ENCODE measurements at places on chromosomes 4 and X.

DNA sequence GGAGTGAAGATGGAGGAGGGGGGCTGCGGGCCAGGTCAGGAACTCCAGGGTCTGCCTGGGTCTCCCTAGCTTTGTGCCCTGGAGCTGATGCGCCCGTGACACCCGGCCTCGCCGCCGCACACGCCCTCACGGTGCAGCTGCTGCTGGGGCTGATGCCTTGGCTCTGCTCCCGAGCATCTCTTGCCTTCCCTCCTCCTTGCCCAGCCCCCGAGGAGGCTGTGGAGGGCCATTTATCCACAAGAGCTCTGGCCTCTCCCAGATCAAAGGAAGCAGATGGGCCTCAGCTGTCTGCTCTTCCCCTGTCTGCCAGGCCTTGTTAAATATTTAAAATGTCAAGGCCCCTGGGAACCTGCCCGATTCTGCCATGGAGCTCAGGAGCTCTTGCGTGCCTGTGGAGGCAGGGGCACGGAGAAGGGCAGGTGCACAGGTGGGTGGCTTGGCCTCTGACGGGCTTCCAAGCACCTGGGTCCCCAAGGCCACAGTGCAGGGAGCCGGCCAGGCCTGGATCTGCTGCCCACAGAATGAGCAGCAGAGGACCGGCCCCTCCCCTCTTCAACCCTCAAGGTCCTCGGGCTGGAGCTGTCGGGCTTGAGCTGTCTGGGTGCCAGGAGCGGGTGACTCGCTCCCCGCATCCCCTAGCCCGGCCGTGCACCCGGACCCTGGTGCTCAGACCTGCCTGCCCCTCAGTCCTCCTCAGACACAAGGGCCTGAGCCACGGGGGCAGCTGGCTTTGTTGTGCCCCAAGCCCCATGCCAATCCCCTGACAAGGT is 20.3 kb downstream of the ATP2B3 start:
- no peak for DNase-seq

- no peak for DNase-seq
These were observed 36.3 kb downstream of the SH3BGRL start for GRCh38 chrX:81238166-81238565.

DNA sequence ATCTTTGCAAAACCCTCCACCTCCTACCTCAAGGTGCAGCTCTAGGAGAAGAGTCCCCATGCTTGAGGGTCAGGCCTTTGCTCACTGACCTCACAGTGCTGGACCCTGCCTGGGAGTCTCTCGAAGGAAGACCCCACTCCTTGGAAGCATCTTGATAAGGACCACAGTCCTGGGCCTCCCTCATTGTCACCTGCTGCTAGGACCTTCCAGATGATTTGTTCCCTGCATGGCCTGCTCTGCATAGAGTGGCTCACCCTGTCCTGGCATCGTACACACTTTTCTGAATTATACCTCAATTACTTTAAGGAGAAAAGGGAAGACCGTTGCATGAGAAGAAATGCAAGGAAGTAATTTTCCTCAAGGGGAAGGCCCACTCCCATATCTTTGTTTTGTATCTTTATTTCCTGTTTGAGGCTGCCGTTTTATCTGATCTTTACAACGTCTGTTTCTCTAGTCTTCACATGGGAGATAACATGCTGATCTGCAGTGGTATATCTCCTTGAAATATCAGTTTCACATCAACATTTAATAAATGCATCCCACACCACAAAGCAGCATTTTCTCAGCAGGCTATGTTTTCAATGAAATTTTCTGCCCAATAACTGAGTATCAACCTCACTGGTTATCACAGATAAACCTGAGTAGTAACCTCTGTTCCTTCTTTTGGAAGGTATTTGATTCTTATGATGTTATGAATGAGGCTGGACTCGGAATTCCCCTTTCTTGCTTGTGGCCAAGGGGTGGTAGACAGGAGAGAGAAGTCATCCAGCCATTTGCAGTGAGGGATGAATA is 15.0 kb upstream of the AKAP17A start:
- DNase-seq: no peak

DNA sequence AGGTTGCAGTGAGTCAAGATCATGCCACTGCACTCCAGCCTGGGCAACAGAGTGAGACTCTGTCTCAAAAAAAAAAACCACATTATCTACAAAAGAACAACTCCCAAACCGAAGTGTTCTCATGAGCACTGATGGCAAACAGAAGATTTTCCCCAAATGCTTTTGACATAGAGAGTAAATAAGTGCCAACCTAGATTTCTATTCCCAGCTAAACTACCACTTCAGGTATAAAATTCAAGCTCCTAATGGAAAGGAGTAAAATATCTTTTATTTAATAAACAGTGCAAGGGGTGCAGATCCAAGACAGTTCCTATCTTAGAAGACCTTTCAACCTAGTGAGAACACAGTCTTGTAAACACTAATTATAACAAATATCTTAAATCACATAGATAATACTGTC is 170.3 kb downstream of the TENM3 start:
- DNase-seq: no peak

- peak; percentile 17 for DNase-seq
These were observed 49.0 kb downstream of the SYTL5 start for GRCh38 chrX:38055170-38055847.

DNA sequence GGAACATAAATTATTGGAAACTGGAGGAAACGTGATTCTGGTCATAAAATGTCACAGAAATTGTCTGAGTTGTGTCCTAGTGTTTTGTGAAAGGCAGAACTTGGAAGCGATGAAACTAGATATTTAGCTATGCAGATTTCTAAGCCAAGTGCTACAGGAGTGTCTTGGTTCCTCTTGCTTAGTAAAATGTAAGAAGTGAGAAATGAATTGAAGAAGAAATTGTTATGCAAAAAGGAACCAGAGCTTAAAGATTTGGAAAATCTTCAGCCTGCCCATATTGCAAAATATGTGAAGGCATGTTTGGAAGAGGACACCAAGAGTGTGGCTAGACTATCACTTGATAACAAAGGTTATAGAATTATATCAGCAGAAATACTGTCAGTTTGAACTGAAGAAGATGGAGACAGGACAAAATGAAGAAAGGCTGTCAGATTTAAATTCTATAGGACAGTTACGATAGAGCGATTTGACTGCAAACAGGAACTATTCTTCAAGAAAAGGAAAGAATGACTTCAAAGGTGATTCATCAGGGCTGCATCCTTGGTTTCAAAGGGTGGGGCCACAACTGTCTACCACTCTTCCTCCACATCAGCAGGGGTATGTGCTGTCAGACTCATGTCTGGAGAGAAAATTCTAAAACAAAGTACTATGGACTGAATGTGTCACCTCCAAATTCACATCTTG is 9.4 kb upstream of the CDS1 start:
- DNase-seq: no peak

DNA sequence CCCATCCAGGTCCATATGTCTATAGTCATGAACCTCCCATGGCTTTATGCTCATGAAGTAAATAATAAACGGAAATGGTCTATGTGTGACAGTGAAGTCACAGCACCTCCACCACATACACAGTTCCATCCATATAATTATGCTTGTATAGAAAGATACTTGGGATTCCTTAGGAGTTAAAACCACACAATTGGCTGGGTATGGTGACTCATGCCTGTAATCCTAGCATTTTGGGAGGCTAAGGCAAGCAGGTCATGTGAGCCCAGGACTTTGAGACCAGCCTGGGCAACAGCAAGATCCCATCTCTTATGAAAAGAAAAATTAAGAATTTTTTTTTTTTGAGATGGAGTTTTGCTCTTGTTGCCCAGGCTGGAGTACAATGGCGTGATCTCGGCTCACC is 55.6 kb upstream of the RBM47 start:
- no peak for DNase-seq

DNA sequence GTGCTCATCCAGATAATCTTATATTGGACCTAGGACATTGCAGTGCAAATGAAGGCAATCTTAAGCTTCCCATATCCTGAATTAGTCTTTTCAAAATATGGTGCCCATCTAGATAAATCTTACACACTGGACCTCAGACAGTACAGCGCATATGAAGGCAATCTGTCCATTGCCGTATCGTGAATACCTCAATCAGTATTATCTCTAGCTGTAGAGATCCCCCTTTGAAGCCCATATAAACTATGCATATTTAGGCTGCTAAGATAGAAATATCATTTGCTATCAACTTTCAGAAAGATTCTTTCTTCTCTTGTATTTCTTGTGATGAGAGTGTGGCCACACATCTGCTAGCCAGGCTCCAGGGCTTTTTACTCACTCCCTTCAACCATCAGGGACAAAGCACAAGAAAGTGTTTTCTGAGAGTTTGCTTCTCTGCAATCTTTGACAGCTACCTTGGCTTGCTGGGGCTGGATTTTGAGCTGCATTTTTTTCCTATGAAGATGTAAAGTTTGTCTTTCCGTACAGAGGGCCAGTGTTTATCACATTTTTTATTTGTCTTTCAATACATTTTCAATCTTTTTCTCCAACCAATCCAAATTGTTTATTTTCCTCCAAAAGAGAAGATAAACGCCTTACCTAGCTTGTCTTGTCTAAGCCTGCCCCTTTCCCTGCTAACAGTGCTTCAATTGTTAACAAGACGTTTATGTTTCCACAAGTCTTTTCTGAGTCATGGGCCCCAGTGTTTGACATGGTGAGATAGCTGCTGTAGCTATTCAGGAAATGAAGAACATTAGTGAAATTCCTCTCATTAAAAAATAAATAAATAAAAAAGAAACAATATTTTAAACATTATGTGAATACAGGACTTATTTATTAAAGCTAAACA is 57.6 kb upstream of the FAT1 start:
- no peak for DNase-seq

DNA sequence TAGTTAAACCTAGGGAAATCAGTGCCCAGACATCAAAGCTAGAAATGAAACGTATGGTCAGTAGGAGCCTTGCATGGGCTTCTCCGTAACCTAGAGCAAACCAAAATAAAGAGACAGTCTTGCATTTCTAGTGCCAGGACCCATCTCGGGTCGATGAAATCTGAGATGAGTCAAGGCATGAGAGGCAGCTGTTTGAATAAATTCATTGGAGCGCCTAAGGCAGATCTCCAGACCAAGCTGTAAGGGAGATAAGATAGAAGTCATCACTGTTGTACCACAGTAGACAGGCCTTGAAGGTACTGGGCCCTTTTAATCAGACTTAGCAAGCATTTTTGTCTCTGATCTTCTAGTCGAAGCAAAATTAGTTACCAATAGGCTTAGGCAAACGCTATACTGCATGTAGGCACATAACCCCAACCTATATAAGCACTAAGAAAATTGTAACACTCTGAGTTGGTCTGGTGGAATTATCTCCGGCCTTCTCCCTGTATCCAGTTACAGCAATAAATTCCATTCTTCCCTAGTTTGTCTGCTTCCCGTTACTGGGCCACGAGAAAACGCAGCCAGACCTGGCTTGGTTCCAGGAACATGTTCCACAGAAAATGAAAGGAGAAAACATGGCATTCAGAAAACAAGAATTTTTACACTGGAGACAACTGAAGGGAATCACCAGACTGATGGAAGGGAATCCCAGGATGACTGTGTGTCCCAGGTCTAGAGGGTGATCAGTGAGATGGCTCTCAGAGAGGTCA is 21.1 kb upstream of the PAPSS1 start:
- peak; percentile 61 for DNase-seq

DNA sequence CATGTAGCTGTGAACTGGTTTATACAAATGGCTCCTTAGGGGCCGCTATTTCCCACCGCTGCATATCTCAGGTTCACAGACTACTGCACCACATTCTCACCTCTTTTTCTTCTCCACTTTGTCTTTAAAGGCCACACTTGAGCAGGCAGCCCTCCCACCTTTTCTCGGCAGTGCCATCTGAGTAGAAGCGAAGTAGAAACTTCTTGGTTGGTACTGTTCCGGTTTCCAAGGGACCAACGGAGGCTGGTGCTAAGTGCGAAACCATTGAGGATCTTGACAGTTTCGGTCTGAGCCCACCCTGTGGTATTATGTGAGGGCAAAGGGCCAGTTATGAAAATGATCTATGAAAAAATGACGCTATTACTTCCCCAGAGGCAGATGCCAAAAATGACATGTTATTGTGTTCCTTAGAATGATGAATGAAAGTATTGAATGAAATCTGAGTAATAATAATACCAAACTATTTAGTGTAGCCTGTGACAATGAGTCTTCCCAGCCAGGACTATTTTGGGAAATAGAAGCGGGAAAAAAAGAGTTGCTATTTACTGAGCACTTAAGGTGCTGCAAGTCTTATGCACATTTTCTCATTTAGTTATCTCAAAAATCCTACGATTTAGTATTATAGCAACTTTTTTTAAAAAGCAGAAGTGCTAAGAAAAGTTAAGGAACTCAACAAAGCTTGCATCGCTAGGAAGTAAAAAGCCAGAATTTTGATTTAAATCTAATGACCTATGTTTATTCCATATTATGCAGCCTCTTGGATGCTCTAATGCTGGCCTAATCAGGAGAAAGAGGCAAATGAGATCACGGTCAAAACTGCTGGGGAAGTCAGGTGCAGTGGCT is 29.6 kb upstream of the CHRNA9 start:
- no peak for DNase-seq

- DNase-seq: no peak
These were observed 31.6 kb downstream of the CD40LG start for GRCh38 chrX:136679531-136679930.

- peak; percentile 1 for DNase-seq
These were observed 60.8 kb downstream of the ZNF732 start for GRCh38 chr4:244471-244870.

DNA sequence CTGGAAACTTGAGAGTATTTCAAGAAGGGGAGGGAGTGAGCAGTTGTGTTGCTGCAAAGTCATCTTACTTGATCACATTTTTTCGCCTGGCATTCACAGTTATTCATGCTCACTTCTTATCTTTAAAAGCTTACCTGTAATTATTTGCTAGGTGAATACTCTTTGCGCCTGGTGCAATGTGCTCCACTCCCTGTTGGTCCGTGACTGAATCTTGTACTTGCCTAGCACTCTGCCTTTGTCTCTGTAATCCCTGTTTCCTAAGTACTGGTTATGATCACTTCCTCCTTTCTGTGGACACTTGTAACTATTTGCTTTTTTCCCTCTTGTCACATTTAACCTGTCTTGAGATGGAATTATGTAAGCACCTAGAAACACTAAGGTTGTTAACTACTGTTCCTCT is 5.8 kb downstream of the BMP2K start:
- DNase-seq: no peak

DNA sequence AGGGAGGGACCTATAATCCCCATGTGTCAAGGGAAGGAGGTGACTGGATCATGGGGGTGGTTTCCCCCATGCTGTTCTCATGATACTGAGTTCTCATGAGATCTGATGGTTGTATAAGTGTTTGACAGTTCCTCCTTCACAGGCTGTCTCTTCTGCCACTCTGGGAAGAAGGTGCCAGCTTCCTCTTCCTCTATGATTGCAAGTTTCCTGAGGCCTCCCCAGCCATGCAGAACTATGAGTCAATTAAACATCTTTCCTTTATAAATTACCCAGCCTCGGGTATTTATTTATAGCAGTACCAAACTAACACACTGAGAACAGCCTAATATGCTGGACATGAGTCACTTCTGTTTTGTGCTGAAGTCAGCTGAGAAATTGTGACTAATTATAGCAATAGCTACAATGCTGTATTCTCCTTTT is 656.9 kb upstream of the CPEB2 start:
- DNase-seq: peak; percentile 18

DNA sequence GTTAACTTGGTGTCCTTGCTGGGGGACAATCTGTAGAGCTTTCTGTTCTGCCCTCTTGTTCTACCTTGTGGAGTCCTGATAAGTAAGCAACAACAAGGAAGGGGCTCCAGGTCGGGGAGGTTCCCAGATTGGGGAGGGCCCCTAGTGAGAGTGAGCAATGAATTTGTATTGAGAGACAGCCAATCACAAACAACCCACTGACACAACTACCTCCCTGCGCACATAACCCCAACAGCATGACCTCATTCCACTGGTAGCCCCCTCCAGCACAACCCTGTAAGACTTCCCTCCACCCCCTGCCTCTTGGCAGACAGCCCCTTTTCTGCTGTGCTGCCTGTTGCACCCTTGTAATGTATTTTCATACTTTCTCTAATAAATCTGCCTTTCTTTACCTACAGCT is 19.7 kb upstream of the PNPLA4 start:
- DNase-seq: no peak

Measured in AG09309 (cell line).